ENCODE measurements at places on chromosomes 3 and 15.

- DNase-seq: no peak
Measured at GRCh38 chr3:166456286-166456685, 619.1 kb upstream of the BCHE start.

DNA sequence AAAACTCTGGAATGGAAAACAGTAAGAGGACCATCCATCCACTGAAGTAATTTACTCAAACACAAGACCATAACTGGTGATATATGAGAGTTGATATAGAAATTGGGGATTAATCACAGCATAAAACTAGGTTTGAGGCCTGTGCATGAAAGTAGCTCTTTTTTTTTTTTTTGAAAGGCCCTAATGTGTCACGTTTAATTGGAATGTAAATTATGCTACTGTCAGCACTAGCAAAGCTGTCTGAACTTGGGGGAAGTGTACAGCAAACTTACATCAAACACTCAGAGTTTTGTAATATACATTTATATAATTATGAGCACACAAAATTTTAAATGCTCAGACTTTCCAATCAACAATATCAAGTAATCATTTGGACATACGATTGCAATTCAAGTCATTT lies 154.1 kb downstream of the GREM1 start:
- no peak for DNase-seq

GRCh38 chr3:136048068-136048467 lies 82.5 kb downstream of the PPP2R3A start:
- no peak for DNase-seq

GRCh38 chr15:80839764-80840130 lies 60.6 kb downstream of the CEMIP start:
- no peak for DNase-seq

DNA sequence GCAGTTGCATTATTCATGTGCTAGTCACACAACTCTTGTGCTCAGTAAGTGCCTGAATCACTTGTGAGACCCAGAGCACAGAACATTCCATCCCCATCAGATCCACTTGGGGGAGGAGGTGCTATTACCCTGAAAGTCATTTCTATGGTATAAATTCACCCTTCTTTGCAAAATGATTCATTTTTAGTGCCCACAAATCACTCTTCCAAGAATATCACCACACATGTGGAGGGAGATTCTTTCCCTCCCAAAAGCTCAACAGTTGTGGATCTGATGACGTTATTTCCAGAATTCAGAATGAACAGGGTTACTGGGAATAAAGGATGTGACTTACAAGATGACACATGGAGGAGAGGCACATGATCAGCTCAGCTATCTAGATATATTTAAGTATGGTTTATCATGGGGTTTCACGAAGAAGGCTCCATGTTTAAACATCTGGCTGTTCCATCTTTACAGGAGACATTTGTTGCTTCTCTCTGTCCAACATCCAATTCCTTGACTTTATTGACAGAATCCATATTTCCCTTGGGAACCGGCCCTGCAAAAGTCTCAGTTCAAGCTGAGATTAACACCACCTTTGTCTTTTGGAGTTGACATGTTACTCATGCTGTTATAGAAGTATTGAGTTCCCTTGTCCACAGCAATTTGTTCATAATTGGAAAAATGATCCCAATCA lies 214.2 kb upstream of the PROK2 start:
- DNase-seq: no peak

- no peak for DNase-seq
Measured at GRCh38 chr3:52183786-52184445, 14.0 kb upstream of the ALAS1 start.

DNA sequence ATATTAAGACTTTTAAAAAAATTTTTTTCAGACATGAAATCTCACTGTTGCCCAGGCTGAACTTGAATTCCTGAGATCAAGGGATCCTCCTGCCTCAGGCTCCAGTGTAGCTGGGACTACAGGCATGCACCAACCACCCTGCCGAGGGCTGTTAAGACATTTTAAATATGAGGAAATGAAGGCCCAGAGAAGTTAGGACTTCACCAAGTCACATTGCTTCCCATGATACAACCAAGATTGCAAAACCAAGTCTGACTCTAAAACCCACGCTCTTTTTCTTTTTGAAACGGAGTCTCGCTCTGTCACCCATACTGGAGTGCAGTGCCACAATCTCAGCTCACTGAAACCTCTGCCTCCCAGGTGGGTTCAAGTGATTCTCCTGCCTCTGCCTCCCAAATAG lies 28.0 kb downstream of the PTPN9 start:
- DNase-seq: no peak

GRCh38 chr3:186461141-186461540 lies 83.0 kb downstream of the CRYGS start:
- no peak for DNase-seq

DNA sequence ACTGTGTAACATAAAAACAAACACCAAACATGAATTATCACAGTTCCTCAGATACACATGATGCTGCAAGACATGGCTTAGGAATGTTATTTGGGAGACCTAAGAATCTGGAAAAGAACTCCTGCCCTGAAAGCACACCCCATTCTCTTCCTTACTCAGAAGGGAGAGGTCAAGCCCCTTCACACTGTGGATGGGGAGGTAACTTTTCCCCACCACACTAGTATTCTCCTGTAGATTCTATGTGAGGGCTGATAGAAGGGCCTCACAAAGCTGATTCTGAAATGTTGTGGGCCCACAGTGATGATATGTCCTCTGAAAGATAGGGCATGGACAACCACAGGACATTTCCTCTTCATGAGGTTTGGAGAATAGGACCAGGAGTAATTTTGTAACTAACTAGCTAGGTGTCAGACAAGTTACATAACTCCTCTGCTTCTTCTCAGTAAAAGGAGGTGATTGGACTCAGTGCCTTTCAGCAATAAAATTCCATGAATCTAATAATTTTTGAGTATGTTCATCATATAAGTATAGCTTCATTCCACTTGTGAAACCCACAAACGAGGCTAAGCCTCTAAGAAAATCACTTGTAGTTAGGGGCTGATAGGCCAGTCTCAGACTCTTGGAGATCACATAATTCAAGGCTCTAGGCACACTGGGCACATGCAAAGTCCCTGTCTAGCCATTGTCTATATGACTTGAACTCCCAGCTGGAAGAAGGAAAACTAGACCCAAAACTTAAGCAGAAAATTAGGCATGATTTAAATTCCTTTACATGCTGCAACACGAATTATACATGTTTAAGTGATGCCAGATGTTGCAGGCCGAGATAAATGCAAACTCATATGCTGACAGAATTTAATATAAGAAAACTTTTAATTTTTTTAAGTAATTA lies 7.5 kb downstream of the PTX3 start:
- DNase-seq: no peak

- DNase-seq: no peak
Measured at GRCh38 chr3:17194116-17194515, 309.4 kb downstream of the PLCL2 start.

DNA sequence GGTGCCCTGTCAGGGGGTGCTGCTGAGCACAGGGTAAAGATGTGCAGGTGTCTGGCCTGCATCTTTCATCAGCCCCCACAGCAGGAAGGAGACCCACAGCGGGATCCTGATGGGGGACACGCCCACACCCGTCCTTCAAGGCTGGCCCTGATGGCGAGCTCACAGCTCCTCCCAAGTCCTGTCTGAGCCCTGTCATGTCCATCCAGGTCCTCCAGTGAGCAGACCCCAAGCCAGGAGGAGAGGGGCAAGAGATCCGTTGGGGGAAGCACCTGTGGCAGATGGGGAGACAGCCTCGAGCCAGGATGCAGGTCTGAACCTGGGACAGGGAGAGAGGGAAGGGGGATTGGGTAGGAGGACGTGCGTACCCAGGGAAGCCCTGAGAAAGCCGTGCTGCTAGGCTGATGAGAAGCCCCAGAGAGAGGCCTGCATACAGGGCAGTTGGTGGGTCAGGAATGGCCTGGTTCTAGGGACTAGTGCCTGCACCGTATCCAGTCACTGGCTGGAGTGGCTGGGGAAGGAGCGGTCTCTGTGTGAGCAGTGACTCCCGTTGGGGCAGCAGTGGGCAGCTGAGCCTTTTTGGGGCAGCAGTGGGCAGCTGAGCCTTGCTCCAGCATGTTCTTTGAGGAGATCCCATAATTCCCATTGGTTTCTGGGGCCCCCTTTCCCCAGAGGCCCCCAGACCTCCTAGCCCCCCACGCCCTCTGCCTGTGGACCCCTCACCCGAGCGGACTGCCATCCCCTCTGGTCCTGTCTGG lies 133.3 kb upstream of the MEF2A start:
- DNase-seq: no peak

GRCh38 chr15:66422347-66422746 lies 35.6 kb downstream of the MAP2K1 start:
- no peak for DNase-seq

All from stimulated activated CD8-positive, alpha-beta memory T cell treated with anti-CD3 and anti-CD28 coated beads, Interleukin-15, amount 100 ng/mL, for 24 hours (primary cell).